ENCODE measurements at places on chromosomes 5 and 9.
A peak's percentile ranks its signal among the peaks of the same experiment; 100 is the strongest.

DNA sequence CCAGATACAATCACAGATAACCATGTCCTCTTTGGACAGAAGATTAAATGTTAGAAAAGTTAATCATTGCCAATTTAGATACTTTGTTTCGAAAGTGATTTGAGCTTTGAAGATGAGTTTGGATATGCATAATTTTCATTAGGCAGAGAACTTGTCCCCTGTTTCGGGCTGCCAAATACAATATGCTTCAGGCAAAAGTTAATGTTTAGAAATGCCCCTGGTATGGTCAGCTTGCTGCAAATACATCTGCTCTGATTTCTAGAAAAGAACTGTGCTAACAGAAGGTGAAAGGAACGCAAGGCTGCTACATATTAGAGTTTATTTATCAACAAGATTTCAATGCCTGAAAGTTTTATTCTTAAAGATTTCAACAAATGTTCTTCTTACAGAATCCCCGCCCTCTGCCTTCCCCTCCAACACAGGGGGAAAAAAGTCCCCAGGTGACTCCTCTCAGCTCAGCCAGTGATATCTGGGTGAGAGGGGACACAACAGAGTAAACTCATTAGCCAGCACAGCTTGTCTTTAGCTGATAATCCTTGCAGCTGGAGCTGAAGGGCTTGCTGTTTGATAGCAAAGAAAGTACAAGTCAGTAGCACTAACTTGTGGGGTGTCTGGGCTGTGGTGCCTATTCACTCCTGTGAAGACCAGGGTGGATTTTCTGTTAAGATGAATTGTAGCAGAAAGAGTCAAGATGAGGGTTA is 435.7 kb downstream of the DMAC1 start:
- no peak for DNase-seq

- no peak for DNase-seq
Observed at GRCh38 chr5:56269216-56269927, 36.2 kb upstream of the ANKRD55 start.

DNA sequence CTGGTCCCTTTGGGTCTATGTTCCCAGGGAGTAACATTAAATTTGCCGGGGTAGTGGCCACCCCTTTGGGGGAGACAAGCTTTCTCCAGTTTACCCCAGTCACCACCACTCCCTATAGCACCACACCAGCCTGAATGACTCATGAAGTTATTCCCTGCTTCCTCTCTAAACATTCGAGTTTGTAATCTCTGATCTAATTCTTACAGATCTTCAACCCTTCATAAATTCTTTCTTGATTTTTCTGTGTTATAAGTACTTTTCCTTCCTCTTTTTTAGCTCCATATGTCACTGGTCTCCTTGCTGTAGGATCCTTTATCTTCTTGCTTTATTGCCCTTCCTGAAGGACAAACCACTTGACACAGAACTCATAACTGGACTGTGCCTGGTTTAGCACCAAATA is 55.6 kb downstream of the GNA14 start:
- DNase-seq, result no peak

GRCh38 chr5:141709699-141710267 is 27.8 kb upstream of the ARAP3 start:
- no peak for DNase-seq

- DNase-seq, result no peak
Observed at GRCh38 chr9:4108754-4109465, 191.0 kb downstream of the GLIS3 start.

GRCh38 chr5:17077440-17078233 is 139.8 kb upstream of the BASP1 start:
- DNase-seq, result peak; percentile 57

DNA sequence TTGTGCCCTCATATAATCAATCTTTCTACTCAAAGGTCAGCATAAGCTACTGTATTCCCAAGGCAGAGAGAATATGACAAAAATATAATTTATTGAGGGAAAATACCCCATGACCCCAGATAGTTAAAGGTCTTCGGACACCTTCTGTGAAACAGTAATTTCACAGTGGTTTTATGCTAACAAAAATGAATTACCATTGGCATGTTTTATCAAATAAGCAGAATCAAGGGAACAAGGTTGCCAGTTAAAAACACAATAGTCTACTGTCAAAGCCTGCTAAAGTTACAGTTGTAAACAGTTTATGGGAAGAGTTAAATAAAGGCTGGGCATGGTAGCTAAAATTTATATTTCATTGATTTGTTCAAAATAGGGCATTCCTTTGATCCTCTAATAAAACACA is 154.3 kb downstream of the GIN1 start:
- DNase-seq, result no peak
